ENCODE measurements at places on chromosomes 3 and 15.

DNA sequence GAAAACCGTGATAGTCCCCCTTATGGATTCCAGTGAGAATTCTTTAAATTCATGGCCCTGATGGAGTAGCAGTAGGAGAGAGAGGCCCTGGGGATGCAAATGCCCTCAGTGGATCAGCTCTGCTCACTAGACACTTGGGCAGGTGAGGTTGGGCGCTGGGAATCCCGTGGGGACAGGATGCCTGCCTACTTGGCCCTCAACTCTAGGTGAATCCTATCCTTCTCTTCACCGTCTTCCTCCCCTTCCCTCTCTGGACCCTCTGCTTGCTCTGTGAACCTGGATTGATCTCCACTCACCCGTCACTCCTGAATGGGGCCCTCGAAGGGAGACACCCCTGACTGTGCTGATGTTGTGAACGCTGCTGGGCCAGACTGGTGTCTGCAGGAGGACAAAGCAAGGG lies 77.4 kb downstream of the SEC22A start:
- no peak for DNase-seq

- DNase-seq = no peak
Measured at GRCh38 chr3:5201536-5201935, 14.0 kb downstream of the EDEM1 start.

DNA sequence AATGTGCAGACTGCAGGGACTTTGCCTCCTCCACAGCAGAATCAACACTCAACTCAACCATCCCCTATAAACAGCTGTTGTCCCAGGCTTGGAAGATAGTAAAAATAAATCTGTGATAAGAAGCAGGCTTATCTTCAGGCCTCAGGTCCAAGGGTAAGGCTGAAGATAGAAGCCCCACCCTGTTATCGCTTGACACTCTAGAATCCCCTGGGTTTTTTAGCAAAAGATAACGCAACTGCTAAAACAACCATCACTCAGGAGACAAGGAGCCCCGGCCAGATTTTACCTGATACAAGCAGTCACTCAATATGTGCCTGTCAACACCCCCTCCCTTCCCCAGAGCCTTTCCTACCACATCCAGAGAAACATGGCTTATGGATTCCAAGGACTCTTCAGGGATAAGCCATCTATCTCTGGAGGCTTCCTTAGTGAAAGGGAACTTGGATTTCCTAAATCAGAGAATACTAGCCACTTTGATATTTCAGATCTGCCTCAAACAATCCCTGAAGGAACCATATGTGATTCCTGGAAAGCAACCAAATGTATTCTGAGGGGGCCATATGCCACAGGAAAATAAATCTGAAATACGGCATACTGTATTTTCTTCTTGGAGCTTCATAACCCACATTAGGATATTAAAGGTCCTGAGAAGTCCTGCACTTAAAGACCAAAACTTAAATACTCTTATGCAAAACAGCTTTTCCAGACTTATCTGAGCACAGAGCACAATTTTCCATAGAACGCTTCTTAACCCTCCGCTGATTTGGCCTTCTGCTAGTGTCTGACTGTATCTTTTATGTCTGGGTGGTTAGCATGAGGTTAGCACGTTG lies 60.4 kb downstream of the LYZL4 start:
- DNase-seq = no peak

DNA sequence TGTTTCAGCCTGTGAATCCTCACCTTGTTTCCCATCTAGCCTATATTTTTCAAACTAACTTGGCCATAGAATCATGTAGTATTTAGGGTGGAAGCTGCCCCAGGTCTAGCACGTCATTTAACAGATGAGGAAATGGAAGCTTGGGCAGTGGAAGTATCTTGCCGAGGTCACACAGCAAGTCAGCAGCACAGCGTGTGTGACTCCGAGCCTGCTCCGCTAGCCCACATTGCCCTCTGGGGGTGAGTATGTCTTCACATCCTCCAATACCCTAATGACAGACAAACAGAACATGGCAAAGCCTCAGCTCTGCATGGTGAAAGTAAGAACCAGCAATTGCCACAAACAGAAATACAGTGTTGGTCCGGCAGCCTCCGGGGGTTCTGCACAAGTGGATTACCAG lies 2.2 kb upstream of the CCR5 start:
- DNase-seq = no peak

GRCh38 chr3:71725271-71725991 lies at the start of gene EIF4E3:
Gene EIF4E3 (minus strand): TSS chr3:71725402. CDS start chr3:71725367, 35 bp downstream.
- no peak for DNase-seq

GRCh38 chr15:46296797-46297196 lies 662.0 kb downstream of the SQOR start:
- no peak for DNase-seq

DNA sequence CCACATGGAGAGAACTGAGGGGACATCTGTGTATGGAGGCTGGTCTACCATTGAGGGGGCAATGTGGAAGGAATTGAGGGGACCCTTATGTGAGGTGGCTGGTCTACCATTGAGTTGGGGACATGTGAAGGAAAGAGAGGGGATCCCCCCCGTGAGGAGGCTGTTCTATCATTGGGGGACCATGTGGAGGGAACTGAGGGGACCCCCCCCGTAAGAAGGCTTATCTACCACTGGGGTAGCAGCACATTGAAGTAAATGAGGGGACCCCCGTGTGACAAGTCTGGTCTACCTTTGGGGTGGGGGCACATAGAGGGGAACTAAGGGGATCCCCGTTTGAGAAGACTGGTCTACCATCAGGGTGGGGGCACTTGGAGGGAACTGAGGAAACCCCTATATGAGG lies 158.0 kb downstream of the FBLN2 start:
- DNase-seq = no peak

GRCh38 chr15:27218426-27218825 lies 247.4 kb downstream of the GABRG3 start:
- no peak for DNase-seq

GRCh38 chr15:69593488-69593887 lies 140.9 kb downstream of the RPLP1 start:
- no peak for DNase-seq

DNA sequence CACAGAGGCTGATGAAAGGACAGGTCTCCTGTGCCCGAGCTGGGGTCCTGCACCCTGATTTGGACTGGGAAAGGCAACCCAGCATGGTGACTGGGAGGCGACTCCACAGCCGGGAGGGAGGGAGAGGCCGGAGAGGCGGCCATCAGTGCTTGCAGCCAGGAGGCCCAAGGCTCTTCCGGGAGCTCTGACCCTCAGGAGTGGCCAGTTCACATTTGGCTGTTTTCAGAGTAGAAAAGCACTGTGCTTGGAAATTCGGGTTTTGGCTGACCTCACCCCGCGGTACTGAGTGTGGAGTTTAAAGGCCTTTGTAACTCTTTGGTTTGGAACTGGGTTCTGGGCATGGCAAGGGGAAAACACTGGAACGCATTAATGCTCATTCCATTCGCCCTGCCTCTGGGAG lies 31.9 kb downstream of the SMAD6 start:
- no peak for DNase-seq

GRCh38 chr3:52920841-52921240 lies 23.5 kb upstream of the STIMATE start:
- no peak for DNase-seq

All from astrocyte of the cerebellum (primary cell).